ENCODE measurements at places on chromosomes 13 and 19. TPM values are rescaled to one million over a fixed set of nuclear protein-coding genes. Genes with fewer than 3 reads are reported as not detected.

Gene RPL13A
- total RNA-seq, result 5,457 TPM

Gene BCL2L12
- total RNA-seq, result 17.3 TPM

Gene ZNF880
- total RNA-seq, result 29.2 TPM

Gene PODNL1
- not detected for total RNA-seq

Gene DYRK1B
- 44.4 TPM for total RNA-seq

Gene CEACAM7
- not detected for total RNA-seq

Gene ATXN8OS
- not detected for total RNA-seq

Gene IL17D
- total RNA-seq, result not detected

Gene NLRP9
- total RNA-seq, result not detected

Gene MTIF3
- 78.1 TPM for total RNA-seq

Gene LRRC63
- not detected for total RNA-seq

GRCh38 chr19:52992109-52993004 lies 21.4 kb upstream of the ERVV-1 start:
- DNase-seq, result no peak

GRCh38 chr19:32674153-32674930 lies 638 bp downstream of the ANKRD27 start:
- no peak for DNase-seq

DNA sequence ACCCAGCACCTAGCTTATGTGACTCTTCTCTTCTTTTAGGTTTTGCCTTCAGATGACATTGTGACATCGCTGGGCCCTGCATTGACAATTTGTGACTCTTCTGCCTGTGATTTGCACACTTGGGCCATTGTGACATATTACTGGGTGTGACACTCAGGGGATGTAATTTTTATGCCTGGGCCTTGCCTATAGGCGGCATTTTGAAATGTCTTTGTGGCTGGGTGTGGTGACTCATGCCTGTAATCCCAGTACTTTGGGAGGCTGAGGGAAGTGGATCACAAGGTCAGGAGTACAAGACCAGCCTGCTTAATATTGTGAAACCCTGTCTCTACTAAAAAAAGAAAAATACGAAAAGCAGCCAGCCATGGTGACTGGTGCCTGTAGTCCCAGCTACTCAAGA lies 28.4 kb upstream of the ZNF681 start:
- no peak for DNase-seq

DNA sequence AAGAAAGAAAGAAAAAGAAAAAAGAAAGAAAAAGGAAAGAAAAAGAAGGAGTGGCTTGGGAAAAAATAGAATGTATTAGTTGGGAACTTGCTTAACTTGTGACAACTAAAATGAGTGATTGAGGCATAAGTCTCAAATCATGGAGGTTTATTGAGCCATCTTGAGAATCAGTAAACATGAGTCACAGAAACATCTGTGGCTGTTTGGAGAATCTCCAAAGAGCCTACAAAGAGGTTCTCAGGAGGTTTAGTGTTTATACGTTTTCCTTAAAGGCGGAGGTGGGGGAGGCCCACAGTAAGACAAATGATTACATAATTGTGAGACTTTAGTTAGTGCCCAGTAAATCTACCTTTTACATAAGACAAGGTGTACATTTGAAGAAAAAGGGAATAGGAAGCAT lies 38.6 kb downstream of the WDR87 start:
- DNase-seq, result no peak

GRCh38 chr13:95608640-95609323 lies 35.7 kb downstream of the DZIP1 start:
- DNase-seq, result no peak

DNA sequence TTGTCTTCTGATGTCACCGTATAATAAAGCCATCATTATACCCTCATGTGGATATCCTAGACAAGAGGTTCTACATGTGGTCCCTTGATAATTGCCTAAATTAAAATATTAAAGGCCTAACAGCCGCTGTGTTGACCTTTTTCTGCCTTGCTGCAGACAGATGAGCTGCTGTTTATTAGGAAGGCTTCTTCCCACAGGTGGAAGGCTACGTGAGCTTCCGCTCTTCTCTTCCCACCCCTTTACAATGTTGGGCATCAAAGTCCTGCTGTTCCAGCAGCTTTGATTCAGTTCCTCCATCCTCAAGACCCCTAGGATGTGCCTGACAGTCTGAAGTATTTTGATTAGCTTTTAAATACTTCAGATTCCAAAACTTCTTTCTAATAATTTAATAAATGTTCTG lies 217.1 kb downstream of the PCCA start:
- no peak for DNase-seq

DNA sequence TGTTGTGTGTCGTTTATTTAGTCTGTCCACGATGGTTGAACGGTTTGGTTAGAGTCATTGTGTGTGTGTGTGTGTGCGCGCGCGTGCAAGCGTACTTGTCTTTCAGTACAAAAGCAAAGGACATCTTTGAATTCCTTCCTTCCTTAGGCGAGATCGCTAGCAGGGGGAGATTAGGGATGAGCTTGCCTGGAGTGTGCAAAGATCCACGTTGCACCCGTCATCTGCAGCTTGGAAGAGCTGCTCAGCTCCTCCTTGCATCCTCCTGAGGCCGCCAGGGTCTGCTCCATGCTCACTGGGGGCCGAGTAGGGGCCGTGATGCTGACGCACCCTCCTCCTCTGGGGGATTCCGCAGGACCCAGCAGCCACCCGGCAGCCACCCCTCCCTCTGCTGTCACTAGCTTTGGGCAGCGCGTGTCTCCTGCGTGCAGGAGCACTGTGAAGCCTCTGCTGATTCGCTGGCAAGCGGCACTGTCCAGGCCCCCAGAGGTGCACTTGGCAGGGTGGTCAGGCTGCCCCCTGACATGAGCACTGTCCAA lies 137.3 kb downstream of the KDM4B start:
- DNase-seq, result no peak

GRCh38 chr13:35160896-35161295 lies 218.8 kb downstream of the NBEA start:
- DNase-seq, result no peak

DNA sequence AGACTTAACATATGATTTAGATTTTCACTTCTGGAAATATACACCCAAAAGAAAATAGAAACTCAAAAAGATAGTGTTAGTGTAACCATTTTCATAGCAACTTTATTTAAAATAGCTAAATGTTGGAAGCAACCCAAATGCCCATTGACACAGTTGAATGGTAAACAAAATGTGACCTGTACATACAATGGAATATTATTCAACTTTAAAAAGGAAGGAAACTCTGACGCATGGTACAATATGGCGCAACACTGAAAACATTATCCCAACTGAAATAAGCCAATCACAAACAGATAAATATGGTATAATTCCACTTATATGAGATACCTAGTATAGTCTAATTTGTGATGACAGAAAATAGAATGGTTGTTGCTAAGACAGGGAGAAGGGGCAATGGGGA lies 1456.1 kb upstream of the MIR17HG start:
- no peak for DNase-seq

GRCh38 chr19:10114651-10115391 lies 3.3 kb downstream of the P2RY11 start:
- no peak for DNase-seq

GRCh38 chr13:45226024-45226423 lies 25.2 kb upstream of the KCTD4 start:
- no peak for DNase-seq

GRCh38 chr19:43683905-43684304 lies 13.9 kb upstream of the PLAUR start:
- DNase-seq, result no peak

DNA sequence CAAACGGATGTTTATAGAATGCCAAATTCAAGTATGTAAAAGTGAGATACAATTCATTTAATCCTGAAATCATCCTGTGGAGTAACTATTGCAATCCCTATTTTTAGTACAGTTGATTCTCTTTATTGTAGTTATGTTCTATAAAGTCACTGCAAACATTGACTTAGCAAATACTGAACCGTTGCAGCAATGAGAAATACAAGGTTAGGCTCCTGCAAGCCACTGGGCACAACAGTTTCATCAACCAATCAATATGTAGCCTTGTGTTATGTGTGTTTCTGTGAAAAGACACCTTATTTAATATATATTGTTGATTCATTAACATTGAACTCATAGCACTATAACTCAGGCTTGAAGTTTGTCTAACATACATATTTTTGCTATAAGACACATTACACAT lies 174.4 kb downstream of the DCT start:
- DNase-seq, result no peak

DNA sequence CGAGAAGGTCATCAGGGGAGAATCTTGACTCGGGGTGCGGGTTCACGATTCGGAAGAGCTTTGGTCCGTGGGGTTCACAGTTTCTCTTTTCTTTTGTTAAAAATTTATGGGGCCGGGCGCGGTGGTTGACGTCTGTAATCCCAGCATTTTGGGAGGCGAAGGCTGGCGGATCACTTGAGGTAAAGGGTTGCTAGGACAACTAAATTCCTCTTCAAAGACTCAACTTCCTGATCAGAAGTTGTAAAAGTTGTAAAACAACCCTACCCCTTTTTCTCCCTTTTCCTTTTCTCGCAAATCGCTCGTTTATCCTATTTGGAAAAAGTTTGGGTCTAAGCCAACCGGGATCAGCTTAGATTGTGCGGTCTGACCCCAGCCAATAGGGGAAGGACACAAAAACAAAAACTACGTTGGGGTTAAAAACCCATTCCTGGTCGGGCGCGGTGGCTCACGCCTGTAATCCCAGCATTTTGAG lies 673 bp downstream of the ZNF486 start:
- DNase-seq, result no peak

DNA sequence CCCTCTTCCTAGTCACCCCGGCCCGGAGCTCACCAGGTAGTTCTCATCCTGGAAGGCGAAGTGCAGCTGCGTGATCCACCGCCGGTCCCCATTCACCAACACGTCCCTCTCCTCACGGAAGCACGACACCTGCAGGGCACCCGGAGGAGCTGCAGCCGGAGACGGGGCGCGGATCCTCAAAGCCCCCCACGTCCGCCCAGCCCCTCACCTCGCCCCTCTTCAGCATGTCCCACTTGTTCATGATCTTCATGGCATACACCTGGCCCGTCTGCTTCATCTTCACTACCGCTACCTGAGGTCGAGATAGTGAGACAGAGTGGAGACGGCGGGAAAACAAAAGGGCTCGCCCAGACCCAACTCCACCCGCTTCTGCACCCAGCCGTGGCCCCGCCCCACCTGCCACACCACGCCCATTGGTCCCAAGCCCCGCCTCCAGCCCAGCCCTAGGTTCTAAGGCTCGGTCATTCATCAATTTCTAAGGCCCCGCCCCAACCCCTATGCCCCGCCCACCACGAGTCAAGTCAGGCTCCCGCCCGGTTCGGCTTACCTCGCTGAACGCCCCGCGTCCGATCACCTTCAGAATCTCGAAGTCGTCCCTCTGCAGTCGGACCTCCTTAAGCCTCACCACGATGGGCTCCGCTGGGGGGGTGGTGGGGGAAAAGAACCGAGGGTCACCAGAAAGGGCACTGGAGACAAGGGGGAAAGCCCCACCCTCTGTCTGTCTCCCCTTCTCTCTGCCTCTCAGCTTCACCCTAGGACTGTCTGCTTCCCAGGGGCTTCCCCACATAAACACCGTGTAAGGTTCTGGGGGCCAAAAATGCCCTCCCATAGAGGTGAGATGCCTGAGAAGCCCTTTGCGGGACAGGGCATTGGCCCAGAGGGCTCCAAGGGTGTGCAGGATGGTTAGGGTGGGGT lies 2.8 kb downstream of the DMPK start:
- DNase-seq, result peak; percentile 90

DNA sequence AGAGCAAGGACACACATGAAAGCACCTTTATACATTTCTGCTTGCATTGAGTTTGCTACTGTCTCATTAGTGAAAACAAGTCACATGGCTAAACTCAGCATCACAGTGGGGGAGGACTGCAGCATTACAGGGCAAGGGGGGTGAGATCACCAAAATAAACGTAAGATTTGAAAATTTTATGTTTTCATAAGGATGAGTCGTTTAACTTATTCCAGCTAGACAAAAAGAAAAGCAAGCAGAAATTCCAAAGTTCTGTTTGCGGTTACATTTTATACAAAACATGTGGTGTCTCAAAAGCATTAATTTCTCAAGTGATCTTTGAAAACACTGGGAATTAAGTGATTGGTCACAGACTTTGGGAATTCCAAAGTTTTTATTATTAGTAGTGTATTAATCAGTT lies 261.4 kb upstream of the RXFP2 start:
- DNase-seq, result no peak

- DNase-seq, result peak; percentile 38
Measured at GRCh38 chr19:38433268-38433733, at the start of gene RYR1. TSS of gene RYR1 (plus strand) at chr19:38433691. CDS start at chr19:38433830, 139 bp downstream.

DNA sequence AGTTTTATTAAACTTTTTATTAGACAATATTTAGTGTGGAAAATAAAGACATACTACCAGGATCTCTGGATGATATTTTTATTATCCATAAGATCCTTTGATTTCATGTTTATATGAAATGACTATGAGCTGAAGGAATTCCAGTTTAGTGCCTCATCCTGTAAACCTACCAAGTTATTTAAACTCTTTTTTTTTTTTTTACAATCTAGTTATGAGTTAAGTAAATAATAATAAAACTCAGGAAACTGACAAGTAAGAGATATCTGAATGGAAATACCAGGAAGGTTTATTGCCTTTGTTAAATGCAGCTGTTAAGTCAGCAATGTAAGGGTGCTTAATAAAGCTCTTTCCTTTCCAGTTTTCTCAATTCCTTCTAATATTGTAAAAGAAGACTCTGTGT lies 53.9 kb downstream of the RXFP2 start:
- DNase-seq, result no peak

- no peak for DNase-seq
Measured at GRCh38 chr19:31448221-31448657, 99.0 kb upstream of the TSHZ3 start.

- DNase-seq, result peak; percentile 70
Measured at GRCh38 chr19:54517483-54517882, 14.9 kb downstream of the LAIR2 start.

- DNase-seq, result no peak
Measured at GRCh38 chr19:1872807-1873523, 9.6 kb upstream of the KLF16 start.

GRCh38 chr13:111658145-111659100 lies 338.0 kb downstream of the TEX29 start:
- no peak for DNase-seq

DNA sequence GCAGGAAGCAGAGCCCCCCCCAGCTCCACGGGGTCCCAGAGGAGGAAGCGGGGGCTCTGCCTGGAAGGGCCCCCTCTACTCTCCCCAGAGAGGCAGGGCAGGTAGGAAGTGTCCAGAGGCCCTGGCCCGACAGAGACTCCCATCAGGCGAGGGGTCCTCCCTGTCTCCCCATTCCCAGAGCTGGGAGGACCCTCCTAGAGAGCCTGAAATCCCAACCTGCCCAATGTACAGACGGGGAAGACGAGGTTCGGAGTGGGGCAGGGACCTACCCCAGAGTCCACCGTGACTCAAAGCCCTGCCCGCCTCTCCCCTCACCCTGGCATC lies 1.1 kb downstream of the TLE2 start:
- DNase-seq, result no peak

DNA sequence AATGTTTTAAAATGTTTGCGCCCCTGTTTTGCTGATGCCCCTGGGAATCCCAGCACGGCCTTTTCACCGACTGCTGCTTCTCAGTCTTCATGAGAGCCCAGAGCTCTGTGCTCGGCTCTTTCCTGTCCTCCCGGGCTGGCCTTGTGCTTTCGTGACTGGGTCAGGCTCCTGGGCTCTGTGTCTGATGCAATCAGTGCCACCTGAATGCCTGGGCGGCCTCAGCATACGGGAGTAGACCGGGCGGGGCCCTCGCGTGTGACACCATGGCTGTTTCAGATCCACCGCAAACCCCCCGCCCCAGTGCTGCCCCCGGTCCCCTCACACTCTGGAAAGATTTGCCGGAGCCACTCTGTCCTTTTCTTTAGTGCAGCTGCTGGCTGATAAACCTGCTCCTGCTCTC lies 21.4 kb downstream of the PABPC3 start:
- no peak for DNase-seq

GRCh38 chr13:111156421-111156820 lies 41.3 kb downstream of the ARHGEF7 start:
- no peak for DNase-seq

- DNase-seq, result no peak
Measured at GRCh38 chr19:29083863-29084262, 129.1 kb downstream of the UQCRFS1 start.

Measured in B cell (primary cell).